Transverse colon (tissue), 4 donors: ENCODE measurements at places on chromosomes 11 and 22. TPM values are rescaled to one million over a fixed set of nuclear protein-coding genes. Genes with fewer than 3 reads are reported as not detected.

GRCh38 chr11:35825386-35825785 is 118.5 kb upstream of the LDLRAD3 start:
- DNase-seq: no peak

GRCh38 chr22:30261134-30261533 is 5.5 kb downstream of the OSM start:
- no peak for DNase-seq

- DNase-seq: no peak
Measured at GRCh38 chr11:8928205-8928604, 4.5 kb downstream of the C11orf16 start.

- DNase-seq: no peak
Measured at GRCh38 chr22:40084246-40084645, 89.5 kb downstream of the FAM83F start.

GRCh38 chr22:22703715-22704114 is 59.3 kb downstream of the GGTLC2 start:
- no peak for DNase-seq

DNA sequence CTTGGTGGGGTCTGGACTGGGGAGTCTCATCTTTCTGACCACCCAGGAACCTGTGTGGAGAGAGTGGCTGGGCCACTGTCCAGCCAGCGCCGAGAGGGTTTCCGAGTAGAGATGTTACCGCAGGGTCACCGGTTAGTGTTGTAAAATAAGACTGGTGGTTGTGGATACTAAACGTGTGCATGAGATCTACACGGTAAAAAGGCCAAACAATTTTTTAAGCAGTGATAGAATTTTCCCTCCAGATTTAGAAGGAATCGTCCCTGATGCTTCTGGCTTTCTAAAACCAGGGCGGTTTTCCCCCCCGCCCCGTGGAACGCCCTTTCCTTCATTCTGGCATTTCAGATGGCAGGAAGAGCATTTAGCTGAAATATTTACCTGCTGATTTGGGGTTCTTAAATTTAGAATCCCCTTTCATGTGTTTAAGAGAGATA is 72.6 kb upstream of the PPARA start:
- DNase-seq: peak; percentile 8

DNA sequence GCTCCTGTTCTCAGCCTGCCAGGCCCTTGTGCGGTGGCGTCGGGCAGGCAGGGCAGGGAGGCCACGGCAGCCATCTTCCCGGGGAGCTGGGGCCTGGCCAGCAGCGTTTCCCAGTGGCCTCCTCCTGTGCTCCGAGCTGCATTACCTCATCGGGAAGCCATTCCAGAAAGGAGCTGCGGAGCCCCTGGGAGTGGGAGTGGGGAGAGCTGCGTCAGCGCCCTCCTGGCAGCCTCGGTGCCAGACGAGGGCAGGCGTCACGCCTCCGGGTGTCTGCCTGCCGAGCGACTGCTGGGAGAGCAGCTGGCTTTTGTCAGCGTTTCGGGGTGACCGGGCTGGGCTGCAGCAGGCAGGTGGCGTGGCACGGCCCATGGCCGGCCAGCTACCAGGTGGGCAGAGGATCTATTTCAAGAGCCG is 30.9 kb upstream of the WNT7B start:
- peak; percentile 58 for DNase-seq

DNA sequence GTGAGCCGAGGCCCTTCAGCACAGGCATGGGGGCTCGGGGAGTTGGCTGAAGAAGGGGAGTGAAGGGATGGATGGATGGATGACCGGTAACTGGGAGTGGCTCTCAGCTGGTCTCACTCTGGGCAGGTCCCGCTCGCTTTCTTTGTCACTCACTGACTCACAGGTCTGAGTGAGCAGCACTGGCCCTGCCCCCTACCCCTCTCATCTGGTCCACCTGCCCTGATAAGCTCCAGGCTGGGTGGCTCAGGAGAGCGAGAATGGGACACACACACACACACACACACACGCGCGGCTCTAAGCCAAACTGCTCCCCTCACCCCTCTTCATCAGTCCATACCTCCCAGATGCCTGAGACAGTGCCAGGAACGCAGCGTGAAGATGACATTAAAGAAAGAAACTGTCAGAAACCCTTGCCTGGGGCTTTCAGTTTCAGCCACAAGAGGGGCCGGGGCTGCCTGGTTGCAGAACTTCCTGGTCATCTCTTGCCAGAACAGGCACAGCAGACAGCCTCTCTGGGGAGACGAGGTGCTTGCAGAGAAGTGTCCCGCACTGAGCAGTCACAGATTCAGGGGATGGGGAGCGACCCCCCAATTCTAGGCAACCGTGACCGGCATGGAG is 16.5 kb upstream of the SHISAL1 start:
- peak; percentile 44 for DNase-seq

- DNase-seq: no peak
Measured at GRCh38 chr11:36976741-36977140, 378.7 kb upstream of the RAG2 start.

- DNase-seq: no peak
Measured at GRCh38 chr11:103681855-103682254, 354.6 kb upstream of the DDI1 start.

GRCh38 chr11:11157185-11157584 is 195.9 kb downstream of the CSNK2A3 start:
- DNase-seq: no peak

The CCDC73 gene
- not detected for total RNA-seq

The TRIM49 gene
- not detected for total RNA-seq

The FGF3 gene
- not detected for total RNA-seq

The MB gene
- 15.7 TPM for total RNA-seq

The OR2AT4 gene
- total RNA-seq: not detected

The POU2AF3 gene
- 6.0 TPM for total RNA-seq

The PLEKHB1 gene
- total RNA-seq: 9.4 TPM

The APOBEC3H gene
- total RNA-seq: not detected
